ENCODE measurements at places on chromosomes 3 and 15.

- no peak for DNase-seq
Observed at GRCh38 chr3:113210604-113211329, 590 bp upstream of the BOC start.

GRCh38 chr15:64006642-64007041 lies 39.6 kb downstream of the DAPK2 start:
- DNase-seq, result no peak

GRCh38 chr3:191500892-191501291 lies 39.9 kb downstream of the PYDC2 start:
- DNase-seq, result no peak

GRCh38 chr3:39989746-39990145 lies 180.3 kb downstream of the MYRIP start:
- DNase-seq, result no peak

DNA sequence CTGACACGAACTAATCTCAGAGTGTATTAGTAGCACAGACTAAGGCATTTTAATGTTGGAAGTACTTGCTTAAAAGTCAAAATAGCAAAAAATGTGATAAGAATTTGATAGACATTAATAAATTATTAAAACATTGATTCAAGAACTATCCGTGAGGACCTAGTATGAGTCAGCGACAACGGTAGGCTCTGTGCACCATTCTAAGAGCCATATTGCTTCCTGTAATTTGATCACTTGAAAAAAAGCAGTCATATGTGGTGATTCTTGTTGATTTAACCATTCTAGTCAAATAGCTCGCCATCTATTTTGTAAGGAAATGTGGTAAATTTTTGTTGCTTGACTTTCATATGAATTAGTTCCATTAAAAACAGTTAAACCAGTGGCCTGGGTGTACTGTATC lies 534.9 kb upstream of the ARRDC4 start:
- no peak for DNase-seq

- DNase-seq, result no peak
Observed at GRCh38 chr15:28255965-28256364, 66.0 kb downstream of the HERC2 start.

DNA sequence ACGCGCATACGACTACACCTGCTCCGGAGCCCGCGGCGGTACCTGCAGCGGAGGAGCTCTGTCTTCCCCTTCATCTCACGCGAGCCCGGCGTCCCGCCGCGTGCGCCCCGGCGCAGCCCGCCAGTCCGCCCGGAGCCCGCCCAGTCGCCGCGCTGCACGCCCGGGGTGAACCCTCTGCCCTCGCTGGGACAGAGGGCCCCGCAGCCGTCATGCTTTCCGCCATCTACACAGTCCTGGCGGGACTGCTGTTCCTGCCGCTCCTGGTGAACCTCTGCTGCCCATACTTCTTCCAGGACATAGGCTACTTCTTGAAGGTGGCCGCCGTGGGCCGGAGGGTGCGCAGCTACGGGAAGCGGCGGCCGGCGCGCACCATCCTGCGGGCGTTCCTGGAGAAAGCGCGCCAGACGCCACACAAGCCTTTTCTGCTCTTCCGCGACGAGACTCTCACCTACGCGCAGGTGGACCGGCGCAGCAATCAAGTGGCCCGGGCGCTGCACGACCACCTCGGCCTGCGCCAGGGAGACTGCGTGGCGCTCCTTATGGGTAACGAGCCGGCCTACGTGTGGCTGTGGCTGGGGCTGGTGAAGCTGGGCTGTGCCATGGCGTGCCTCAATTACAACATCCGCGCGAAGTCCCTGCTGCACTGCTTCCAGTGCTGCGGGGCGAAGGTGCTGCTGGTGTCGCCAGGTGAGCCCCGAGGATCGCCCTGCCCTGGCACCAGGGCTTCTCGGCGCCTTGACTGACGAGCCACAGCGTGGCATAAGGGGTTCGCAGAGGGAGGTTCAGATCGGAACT lies 420 bp downstream of the SLC27A2 start:
- DNase-seq, result no peak

DNA sequence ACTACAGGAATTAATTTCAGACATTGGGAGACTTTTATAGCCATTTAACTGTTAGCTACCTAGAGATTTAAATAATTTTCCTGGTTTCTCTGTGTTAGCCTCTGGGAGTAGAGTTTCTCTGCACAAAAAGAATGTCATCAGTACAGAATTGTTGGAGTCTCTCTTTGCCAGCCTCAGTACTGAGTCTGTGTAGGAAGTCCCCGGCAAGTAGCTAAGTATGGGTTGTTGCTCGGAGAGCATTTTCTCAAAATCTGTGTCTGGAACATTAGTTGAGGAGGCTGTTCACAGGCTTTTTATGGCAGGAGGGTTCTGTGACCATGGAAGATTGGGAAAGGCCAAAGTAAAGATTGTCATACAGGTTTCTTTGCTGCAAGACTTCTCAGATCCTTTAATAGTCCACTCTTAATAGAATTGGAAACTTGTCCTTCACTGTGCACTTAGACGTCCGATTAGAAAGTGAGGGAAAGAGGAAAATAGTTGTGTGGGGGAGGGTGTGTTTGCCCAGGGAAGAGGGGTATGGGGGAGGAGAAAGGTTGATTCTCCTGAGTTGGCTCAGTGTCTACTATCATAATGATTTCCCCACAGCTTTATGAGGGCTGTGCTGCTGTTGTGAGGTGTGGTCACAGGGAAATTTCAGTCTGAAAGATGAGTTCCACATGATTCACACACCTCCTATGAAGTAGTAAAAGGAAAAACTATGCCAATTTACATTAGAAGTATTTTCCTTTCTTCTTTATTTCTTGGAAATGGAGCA lies 207.1 kb downstream of the PTPRG start:
- DNase-seq, result no peak

- DNase-seq, result no peak
Observed at GRCh38 chr3:30711151-30711550, 104.8 kb downstream of the TGFBR2 start.

- DNase-seq, result no peak
Observed at GRCh38 chr15:79339588-79340314, 28.8 kb downstream of the TMED3 start.

DNA sequence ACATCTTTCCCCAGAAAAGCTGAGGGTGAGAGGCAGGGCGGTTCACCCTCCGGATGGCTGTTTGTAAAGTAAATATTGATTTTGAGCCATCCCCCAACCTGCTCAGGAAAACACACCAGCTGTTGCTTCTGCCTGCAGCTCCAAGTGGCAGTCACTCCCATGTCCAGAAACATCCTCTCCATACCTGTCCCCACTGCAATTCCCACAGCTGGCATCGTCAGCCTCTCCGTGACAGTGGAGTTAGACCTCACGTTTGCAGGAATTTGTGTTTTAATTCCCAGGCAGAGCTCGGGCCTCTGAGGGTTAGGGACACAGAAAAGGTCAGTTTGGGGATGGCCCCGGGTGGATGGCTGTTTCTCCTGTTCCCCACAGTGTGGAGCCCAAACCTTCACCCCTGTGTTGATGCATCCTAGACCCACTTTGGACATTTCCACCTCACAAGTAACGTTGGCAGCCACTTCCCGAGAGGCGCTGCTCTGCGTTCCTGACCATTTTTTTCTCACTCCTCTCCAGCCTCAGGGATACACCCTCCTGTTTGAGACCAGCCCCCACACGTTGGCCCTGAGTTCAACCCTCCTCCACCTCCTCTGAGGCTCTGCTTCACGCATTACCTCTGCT lies 11.8 kb upstream of the FAM174B start:
- DNase-seq, result no peak

DNA sequence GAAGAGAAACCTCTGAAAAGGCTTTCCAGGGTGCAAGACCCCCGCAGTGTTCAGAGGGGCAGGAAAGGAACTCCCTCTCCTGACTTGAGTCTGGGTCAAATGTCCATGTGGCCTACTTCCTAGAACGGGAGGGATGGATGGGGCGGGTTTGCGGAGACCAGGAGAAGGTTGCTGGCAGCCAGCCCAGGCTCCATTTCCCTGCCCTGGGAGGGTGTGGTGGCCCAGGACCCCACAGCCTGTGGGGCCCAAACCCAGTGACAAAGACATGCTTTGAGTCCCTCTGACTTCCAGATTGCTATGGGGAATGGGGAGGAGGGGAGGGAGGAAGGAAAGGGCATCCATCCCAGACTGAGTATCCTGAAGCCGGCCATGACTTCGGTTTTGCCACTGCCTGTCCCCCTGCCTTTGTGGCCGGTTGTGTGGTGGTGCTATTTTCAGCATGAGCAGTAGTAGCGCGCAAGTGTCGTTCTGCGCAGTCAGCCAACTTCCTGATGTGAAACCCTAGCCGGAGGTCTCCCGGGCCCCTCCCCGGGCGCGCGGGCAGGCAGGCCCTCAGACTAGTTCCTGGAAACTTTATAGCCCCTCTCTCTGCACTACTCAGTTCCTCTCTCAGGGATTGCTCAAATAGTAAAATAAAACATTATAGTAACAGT lies 24.4 kb downstream of the MAGEF1 start:
- no peak for DNase-seq

DNA sequence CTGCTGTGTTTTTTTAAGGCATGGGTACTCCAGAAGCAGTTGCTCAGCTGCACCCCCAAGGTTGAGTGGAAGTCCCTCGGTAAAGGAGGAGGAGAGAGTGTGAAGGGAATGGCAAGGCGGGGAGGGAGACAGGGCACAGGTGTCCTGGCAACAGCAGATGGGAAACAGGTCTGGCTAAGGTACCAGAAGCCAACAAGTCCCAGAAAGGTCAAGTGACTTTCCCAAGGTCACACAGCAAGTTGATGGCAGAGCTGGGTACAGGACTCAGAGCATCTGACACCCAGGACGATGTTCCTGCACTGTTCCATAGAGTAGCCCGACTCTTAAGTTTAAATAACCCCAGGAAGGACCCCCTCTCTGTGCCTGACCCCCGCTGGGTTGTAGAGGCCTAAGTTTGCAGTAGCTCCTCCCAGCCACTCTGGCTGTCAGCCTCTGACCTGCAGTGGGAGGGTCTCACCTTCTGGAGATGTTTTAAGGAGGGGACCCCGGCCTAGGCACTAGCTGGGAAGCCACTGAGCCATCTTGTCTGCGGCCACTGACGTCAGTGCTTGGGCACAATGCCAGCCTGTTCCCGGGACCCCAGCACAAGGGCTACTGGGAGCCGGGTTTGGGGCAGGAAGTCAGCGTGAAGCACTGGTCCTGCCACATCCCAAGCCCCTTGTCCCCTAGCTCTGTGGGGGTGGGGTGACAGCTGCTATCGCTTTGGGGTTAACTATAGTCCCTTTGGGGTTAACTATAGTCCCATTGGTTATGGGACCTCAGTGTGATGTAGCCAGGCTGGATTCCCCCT lies 10.5 kb downstream of the CSK start:
- no peak for DNase-seq

- no peak for DNase-seq
Observed at GRCh38 chr15:66805202-66805885, 103.3 kb downstream of the SMAD6 start.

DNA sequence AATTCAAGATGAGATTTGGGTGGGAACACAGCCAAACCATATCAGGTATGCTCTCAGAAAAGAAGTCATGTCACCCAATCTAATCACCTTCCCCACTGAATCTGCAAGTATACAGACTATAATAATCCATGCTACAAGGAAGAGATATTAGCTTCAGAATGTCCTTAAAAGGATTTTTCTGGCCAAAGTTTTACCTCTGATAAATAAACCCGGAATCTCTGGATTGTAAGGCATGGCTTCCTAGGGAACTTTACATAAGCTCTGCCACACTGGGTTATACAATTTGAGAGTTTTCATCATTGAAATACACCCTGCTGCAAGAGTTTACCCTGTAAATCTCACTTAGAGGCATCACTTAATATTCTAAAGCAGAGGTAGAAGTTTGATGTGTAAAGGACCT lies 330.5 kb upstream of the KCNMB2 start:
- DNase-seq, result no peak

GRCh38 chr3:33439546-33440327 lies 468 bp downstream of the UBP1 start:
- peak; percentile 85 for DNase-seq

DNA sequence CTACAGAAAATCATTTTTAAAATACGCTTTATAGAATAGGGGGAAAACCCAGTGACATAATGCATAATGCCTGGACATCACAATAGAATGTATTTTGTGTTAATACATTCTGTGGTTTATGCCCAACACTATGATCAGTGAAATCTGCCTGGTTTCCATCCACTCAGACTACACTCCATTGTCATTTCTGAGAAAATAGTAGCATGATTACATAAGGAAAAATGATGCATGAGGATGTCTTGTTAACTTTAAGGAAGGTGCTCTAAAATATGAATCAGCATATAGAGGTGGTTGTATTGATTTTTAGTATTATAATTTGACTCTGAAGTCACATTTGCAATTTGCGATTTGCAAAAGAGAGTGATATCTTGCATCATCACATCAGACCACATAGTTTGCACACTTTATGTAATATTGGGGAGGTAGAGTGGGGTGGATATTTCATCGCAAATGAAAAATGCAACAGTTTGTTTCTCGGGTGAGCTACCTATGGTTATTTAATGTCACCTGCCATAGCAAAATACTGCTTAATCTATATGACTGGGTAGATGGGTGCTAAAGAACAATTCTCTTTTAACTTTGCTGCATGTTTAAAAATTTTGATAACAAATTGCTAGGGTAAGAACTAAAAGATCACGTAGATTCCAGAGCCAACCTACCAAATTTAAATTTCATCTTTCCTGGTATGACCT lies 403.9 kb downstream of the IL5RA start:
- no peak for DNase-seq

Measured in suprapubic skin (tissue), 4 donors.